GM18507 (cell line): ENCODE measurements at places on chromosomes 4 and X.

DNA sequence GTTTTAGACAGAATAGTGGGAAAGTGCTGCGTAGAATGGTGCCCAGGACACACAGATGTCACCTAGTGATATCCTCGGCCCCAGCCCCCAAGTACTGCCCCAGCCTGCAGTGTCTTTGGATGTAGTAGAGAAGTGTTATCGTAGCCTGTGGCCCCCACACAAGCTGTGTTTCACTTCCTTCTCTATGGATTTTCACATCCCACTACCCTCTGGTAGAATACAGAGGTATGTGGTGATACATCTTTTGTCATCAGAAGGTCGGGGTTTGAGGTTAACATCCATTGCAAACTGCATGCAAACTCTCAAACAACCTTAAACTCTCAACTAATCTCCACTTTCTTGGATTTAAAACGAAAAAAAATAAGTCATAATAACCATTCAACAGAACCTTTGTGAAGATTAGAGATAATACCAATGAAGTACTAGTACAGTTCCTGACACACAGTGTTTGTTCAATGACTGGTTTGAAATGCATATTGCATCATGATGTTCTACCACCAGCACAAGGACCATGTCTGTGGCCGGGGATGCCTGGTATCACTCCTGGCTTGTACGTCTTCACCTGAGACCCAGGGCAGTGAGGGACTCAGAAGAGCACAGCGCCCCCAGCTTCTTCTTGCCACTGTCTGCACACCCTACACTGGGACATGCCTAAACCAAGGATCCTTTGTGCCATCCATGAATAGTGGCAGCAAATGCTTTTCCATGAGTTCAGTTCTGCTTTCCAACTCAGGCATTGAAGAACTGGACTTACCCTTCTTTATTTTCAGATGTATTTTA, 267.3 kb downstream of the DCTD start:
- no peak for DNase-seq

GRCh38 chr4:151641167-151641566, 119.6 kb downstream of the GATB start:
- DNase-seq: no peak

DNA sequence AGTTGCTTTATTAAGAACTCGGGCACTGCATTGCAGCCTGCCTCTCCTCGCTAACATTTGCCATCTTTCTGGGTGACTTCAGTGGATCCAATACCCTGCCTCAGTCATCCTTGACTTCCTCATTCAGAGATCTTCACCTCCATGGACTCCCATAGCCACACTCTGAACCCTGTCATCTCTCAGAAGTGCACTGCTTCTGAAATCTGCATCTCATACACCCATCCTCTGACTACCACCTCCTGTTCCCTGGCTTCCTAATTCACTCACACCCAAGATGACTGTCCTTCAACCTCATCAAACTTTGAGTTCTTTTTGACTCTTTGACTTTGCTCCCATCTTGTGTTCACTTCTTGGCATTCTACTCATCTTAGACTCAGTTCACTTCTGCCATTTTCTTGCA, 25.3 kb upstream of the CYBB start:
- no peak for DNase-seq

DNA sequence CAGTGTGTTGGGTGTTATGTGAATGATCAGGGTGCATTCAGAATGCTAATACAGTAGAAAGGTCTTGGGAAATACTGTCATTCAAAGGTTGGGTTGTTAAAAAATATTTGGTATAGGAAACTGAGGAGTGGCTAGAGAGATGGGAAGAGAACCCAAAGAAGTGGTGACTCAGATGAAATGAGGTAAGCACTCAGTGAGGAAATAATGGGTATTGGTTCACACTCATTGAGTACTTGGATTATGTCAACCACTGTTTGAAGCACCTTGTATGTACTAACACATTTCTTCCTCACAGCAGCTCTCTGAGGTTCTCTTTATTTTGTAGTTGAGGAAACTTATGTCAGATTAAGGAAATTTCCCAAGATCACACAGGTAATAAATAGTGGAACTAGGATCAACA, 40.8 kb upstream of the NUDT6 start:
- no peak for DNase-seq

GRCh38 chr4:177853229-177853628, 411.0 kb upstream of the AGA start:
- DNase-seq: no peak

DNA sequence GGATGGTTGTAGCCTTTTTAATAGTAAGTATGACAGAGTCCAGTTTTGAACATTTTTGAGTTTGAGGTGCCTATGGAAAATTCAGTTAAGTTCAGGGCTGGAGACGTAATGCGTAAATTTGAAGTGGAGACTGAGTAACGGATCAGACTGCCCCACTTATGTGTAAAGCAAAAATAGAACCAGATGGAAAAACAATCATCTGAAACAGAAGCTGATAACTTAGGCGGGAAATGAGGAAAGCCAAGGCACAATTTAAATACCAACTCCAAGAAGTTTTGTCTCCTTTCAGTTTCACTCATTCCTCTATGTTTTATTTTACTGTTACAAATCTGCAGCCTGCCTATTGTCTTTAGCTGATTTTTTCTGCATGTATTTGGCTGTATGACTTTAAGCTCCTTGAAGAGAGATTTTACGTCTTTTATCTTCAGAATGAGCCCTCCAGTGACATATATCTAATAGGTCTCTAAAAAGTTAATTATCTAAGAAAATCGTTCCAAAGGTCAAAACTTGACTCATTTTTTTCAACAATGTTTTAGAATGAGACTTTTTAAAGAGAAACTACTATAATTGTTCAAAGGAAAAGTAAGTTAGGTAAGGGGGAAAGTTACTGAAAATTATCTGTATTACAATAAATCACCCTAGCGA, 1.1 kb downstream of the SGCB start:
- DNase-seq: no peak

GRCh38 chrX:147779173-147779572, 132.5 kb upstream of the FMR1 start:
- no peak for DNase-seq

- DNase-seq: no peak
These were observed 163.9 kb upstream of the ETNPPL start for GRCh38 chr4:108926781-108927180.

DNA sequence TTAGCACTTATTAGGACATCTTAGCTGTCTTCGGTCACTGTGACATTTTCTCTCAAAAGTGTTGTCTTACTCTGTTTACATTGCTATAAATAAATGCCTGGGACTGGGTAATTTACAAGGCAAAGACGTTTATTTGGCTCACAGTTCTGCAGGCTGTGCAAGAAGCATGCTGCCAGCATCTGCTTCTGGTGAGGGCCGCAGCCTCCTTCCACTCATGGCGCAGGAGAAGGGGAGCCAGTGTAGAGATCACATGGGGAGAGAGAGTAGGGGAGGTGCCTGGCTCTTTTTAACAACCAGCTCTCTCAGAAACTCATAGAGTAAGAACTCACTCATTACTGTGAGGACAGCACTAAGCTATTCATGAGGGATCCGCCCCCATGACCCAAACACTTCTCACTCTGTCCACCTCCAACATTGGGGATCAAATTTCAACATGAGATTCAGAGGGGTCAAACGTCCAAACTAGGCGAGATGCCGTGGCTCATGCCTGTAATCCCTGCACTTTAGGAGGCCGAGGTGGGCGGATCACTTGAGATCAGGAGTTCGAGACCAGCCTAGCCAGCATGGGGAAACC, 43.5 kb upstream of the HERC6 start:
- DNase-seq: no peak

DNA sequence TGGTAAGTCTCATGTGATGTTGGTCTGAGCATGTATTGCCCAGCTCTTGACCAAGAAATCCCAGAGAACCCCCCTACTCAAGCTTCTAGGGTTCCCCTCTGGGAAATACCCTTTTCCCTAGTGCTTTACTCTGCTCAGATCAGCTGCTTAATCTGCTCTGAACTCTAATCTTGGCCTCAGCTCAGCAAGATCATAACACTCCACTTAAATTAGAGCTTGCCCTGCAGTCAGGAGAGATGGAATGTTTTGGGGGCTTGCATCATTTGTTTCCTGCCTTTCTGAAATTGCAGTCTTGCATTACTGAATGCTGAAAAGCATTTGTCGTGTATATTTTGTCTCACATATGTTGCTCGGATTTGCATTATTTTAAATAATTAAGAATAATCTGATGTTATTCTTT, 1153.6 kb downstream of the FSTL5 start:
- DNase-seq: no peak

DNA sequence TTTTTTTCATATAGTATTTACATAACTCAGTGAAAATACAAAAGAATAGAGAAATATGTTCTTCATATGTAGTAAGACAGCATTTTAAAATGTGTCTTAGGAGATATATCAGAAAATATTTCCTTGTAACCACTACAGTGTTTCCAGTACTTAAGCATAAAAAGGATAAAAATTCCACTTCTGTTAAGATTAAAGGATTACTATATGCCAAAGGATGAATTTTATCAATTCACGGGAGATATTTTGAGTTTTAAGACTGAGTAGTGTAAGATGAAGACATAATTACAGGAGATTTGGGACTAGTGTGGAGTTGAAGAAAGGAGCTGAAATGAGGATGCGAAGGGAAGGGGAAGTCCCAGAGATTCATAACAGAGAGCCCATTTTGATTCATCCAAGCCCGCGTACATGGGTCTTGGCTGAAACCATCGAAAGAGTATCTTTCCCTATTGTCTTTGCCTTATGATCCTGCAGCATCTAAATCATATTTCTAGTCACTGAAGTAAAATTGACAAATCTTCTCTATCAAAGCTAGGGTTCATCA, 58.7 kb downstream of the MAD2L1 start:
- no peak for DNase-seq

- DNase-seq: no peak
These were observed 53.9 kb downstream of the PROM1 start for GRCh38 chr4:16029886-16030285.

DNA sequence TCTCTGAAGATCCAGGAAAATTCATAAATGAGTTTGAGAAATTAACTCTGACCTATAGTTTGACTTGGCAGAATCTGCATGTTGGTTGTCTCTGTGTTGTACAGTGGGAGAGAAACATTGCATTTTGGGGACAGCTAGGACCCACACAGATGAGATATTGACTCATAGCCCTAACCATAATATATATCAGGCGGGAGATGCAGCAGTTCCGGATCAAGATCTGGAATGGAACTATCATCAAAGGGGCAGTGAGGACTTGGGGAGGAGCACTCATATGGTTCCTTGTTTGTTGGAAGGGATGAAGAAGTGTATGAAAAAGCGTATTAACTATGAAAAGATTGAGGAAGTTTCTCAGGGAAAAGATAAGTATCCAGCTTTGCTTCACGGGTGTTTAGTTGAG, 14.0 kb downstream of the CXCL2 start:
- DNase-seq: no peak

DNA sequence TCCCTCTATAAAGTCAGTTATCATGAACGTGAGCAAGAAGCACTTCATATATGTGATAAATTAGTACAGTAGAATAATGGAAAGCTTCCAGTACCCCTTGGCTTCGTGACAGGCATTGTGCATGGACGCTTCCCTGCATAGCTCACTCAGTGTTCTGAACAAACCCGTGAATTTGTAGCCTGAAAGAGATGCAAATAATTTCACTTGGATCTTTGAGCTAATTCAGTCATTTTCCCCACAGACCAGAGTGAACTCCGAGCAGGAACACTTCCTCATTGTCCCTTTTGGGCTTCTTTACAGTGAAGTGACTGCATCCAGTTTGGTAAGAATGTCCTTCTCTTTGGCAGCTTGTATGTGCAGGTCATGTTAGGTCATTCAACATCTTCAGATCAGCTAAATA, 50.1 kb downstream of the ADD1 start:
- DNase-seq: no peak

- DNase-seq: no peak
These were observed 33.9 kb downstream of the SEC24D start for GRCh38 chr4:118801895-118802575.

GRCh38 chr4:128600410-128600809, 209.1 kb upstream of the JADE1 start:
- DNase-seq: no peak

GRCh38 chrX:45502396-45502795, 301.7 kb upstream of the DIPK2B start:
- no peak for DNase-seq

DNA sequence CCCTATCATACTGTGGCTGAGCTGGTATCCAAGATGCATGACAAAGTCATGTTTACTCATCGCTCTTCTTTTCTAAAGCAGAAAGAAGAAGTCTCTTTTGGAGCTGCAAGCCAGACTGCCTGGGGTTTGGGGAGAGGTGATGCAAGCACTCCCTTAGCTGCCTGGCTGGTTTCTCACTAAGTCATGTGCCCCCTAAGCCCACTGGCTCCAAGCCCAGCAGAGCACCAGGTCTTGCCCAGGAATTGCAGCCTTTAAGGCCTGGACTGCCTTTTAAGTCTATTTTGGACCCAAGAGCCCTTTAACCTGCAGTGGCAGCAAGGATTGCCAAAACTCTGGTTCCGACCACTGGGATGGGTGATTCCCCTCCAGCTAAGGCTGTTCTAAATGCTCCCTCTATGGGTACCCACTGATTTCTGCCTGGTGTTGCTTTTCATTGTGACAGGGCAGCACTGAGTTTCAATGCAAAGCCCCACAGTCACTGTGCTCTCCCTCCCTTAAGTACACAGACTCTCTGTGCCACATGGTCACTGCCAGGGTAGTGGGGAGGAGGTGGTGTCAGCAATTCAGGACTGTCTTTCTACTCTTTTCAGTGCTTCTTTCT, 548.6 kb downstream of the TLL1 start:
- DNase-seq: no peak
